ENCODE measurements at places on chromosomes 3 and 15.

DNA sequence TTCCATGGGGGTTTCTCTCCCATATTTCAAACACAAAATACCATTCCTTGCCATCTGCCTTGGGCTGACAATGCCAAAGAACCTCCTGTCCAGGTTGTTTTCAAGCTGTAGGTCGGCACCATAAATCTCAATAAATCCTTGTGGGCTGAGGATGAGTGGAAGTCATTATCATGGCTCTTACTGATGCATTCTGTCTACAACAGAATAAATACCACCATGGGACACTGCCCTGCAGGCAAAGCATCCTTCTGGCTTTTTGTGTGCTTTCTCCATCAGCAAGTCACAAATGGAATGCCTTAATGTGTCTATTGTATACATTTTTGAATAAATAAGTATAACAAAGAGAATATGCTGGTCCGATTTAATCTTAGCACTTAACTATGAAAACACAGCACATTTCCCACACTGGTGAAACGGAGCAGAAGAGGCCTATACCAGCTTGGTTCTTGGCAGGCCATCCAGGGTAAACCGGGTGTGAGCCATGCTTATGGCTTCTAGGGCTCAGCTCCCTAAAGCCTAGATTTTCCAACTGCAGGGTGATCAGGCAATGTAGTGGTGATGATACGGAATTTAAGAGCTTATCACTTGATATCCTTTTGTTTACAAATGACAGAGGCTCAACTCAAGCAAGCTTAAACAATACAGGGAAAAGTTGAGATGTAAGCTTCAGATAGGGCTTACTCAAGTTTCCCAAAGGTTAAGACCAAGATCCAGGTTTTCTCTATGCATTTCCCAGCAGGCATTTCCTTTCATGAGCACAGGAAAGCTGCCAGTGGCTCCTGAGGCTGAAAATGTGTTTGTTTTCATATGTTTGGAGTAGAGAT is 133.2 kb upstream of the LRTM1 start:
- no peak for DNase-seq

- peak; percentile 72 for DNase-seq
Observed at GRCh38 chr3:170584585-170585007, 1.3 kb downstream of the SLC7A14 start.

- DNase-seq: no peak
Observed at GRCh38 chr3:100155128-100155527, 40.8 kb upstream of the FILIP1L start.

- no peak for DNase-seq
Observed at GRCh38 chr15:62380011-62380410, 214.9 kb upstream of the C2CD4B start.

DNA sequence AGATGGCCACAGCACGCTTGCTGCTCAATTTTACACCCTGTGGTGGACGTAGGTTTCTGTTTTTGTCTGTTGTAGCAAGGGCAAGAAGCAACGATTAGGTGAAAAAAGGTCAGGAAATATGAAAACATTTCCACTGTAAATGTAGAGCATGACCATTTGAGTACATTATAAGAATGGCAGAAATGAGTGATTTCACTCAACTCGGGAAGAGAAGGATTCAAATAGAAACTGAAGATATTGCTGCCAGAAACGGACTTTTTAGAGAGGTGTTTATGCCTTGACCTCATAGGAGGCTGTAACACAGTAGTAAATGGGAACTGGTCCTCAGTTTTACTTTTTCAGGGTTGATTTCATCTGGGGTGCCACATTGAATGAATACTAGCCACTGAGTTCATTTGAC is 33.1 kb upstream of the GASK1A start:
- no peak for DNase-seq

- no peak for DNase-seq
Observed at GRCh38 chr3:152937234-152937633, 102.3 kb downstream of the P2RY1 start.

DNA sequence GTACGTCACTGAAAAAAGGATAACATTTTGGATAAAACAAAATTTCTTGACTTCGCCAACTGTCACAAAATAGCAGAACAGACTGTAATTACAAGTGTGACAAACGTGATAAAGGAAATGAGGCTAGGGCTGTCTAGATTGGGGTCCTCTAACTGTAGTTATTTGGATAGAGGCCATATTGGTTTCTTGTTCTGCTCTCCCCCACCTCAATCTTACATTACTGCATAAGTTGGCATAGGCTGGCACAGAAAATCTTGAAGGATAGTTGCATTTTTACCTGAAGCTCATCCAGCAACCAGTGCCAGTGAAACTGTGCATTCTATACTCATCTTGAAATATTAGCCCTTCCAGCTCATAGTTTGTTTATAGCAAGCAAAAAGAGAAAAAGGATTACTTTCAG is 84.6 kb downstream of the ITPR1 start:
- no peak for DNase-seq

GRCh38 chr3:57077630-57078343 is 17.3 kb downstream of the SPATA12 start:
- no peak for DNase-seq

- DNase-seq: no peak
Observed at GRCh38 chr3:159964166-159964973, 24.3 kb upstream of the IL12A start.

DNA sequence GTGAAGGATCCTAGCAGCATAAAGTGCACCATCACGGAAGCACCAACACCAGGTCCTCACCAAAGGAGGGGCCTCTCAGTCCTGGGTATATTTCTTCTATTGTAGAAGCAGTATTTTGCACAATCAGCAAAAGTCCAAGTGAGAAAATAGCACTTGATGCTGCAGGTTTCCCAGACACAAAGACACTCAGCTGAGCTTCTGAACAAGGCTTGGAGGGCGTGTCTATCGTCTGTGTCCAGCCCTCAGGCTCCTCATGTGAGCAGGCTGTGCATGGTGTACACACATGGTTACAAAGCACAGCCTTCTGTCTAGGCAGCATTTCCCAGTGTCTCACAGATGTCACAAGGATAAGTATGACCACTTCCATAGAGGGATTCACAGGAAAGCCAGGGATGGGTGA is 98.3 kb upstream of the SPATA12 start:
- no peak for DNase-seq

GRCh38 chr3:119322021-119322834 is 28.0 kb downstream of the ARHGAP31 start:
- no peak for DNase-seq

GRCh38 chr3:29164825-29165224 is 116.0 kb upstream of the RBMS3 start:
- DNase-seq: no peak

DNA sequence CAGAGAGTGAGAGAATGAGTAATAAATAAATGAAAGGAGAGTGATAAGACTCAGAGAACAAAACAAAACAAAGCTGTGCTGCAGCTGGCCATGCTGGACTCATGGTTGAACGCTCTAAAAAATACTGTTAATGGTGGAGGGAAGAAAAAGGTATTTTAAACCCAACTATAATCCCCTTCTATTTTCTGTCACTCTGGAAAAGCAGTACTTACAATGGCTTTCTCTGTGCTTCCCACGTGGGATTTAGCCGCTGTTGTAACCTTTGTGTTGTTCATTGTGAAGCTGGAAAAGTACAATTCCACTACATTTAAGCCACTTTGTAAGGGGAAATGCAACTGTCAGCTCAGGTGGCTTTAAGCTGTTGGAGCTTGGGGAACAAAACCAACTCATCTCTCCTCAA is 917.7 kb downstream of the IGSF11 start:
- DNase-seq: no peak

DNA sequence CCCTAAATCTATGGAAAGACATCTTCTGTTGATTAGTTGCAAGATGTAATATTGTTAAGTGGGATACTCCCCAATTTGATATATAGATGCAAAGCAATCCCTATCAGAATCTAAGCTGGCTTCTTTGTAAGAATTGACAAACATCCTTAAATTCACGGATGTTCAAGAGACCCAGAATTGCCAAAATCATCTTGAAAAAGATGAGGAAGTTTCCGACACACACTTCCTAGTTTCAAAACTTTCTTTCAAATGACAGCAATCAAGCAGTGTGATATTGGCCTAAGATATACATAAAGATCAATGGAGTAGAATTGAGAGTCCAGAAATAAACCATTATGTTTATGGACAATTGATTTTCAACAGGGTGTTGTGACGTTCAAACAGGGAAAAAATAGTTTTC is 383.6 kb downstream of the LPP start:
- no peak for DNase-seq

GRCh38 chr3:35757991-35758757 is 118.8 kb downstream of the ARPP21 start:
- DNase-seq: no peak

- DNase-seq: no peak
Observed at GRCh38 chr15:27784107-27784506, 315.0 kb downstream of the OCA2 start.

GRCh38 chr15:78810362-78811123 is 721 bp downstream of the ADAMTS7 start:
- peak; percentile 81 for DNase-seq

DNA sequence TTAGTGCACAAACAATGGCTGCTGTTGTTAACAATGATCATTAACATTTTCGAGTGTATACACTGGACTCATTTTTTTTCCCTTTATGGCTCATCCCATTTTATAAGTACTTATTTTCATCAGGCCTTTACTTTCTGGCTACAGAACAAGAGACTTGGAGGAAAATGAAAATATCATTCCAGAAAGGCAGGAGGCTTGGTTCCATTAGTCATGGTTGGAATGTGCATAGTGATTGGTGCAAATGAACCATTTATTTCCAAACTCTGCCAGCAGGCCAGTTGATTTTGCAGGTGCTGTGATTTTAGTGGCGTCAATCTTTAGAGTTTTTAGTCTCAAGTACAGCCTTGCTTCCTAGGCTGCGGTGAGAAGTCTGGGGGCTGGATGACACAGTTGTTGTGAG is 151.8 kb downstream of the ITPR1 start:
- no peak for DNase-seq

- DNase-seq: no peak
Observed at GRCh38 chr3:155031186-155031585, 48.9 kb upstream of the MME start.

DNA sequence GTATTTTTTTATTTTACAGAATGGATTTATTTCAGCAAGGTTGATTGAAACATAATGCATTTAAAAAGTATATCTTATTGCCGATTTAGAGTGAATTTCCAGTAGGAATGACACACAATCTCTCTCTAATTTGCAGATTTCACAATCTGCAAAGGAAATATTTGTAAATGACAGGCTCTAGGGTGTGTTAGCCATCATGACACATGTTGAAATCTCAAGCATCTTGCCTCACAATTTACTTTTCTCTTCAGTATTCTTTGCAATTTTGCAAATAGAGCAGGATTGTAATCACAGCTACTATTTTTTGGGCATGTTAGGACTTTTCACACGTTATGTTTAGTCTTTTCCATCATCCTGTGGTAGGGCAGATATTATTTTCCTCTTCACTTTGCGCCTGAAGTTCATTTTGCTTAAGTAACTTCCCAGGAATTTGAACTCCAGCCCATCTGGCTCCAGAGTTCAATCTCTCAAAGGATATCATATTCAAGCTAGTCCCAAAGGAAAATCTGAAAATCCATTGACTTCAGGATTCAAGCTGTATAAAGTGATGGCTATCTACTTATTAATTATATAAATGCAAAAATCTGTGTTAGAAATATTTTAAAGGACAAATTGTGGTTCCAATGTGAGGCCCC is 55.4 kb downstream of the ATP13A4 start:
- DNase-seq: no peak

GRCh38 chr15:70127288-70127746 is 29.6 kb upstream of the TLE3 start:
- peak; percentile 57 for DNase-seq

GRCh38 chr3:5011555-5012256 is 32.5 kb downstream of the BHLHE40 start:
- no peak for DNase-seq

DNA sequence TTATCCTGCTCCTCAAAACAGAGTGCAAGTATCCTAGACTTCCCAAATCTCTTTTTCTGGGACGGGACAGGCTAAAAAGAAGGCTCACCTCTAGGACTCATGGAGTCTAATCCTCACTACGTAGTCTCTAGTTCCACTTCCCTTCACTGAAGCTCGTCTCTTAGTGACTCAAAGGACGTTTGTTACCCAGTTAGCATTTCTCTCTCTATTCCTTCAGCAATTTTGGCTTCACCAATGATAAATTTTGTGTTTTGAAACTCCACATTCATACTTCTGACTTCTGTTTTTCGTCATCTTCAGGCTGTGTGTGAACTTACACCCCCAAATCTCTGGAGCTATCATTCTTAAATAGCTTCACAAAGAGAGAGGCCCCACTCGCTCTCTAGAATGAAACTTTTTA is 627.1 kb downstream of the NAALADL2 start:
- DNase-seq: no peak

DNA sequence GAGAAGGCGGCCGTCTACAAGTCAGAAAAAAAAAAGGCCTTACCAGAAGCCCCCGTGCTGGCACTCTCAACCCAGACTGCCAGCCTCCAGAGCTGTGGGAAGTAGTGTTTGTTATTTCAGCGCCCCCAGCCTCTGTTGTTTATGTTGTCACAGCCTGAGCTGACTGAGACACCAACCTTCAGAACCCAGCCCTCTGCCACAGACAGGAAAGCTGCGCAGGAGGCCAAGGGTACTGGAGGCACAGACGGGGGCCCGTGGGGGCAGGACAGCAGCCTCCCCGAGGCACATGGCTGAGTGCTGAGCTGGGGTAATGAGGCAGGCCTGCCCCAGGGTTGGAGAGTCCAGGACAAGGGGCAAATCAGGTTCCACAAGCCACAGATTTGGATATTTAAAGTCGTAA is 33.7 kb downstream of the HCN4 start:
- DNase-seq: no peak

DNA sequence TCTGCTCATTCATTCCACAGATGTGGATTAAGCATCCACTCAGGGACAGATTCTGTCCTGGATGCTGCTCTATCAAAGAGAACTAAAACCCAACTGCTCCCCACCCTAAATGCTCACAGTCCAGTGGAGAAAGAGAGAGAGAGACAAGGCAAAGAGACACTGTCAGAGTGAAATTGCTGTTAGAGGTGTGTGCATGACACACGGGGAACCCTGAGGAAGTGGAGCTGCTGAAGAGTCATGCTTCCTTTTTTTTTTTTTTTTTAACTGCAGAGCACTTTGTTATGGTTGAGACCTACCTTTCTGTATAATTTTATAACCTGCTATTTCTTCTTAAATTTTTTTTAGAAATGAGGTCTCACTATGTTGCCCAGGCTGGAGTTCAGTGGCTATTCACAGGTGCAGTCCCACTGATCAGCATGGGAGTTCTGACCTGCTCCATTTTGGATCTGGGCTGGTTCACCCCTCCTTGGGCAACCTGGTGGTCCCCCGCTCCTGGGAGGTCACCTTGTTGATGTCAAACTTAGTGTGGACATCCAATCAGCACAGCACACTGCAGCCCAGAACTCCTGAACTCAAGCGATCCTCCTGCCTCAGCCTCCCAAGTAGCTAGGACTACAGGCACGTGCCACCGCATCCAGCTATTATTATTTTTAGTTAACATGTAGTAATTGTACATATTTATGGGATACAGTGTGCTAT is 18.2 kb upstream of the PSTPIP1 start:
- no peak for DNase-seq

GRCh38 chr15:71323082-71323481 is 207.8 kb downstream of the THSD4 start:
- no peak for DNase-seq

All from left hindlimb (tissue), 1 donor.